CD8-positive, alpha-beta memory T cell (primary cell): ENCODE measurements at places on chromosomes 1 and 21. TPM values are rescaled to one million over a fixed set of nuclear protein-coding genes. Genes with fewer than 3 reads are reported as not detected.

DNA sequence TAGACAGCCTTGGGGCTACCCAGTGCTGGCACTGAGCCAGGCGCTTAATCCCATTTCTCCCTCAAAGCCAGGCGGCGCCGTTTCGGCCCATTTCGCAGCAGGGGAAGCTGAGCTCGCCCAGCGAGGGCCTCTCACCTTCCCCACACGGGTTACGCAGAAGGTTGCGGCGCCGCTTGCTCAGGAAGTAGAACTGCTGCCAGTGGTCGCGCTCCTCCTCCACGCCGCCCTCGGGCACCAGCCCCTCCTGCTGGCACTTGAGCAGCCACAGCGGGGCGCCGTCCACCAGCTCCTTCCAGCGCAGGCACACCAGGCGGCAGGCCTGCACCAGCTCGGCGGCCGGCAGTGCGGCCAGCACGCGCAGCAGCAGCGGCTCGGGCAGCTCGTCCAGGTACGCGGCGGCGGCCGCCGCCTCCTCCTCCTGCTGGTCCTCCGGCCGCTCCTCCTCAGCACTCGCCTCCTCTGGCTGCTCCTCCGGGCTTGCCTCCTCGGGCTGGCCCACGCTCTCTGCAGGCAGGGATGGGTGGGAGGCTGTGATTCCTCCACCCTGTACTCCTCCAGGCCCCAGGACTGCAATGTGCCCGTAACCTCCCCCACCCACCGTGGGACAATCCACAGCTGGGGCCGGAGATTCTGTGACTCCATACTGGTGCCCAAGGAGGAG lies 3.8 kb downstream of the FBXO2 start:
- DNase-seq = peak; percentile 73

GRCh38 chr21:43734928-43735229 lies 15.9 kb downstream of the PDXK start:
- DNase-seq = no peak

- DNase-seq = no peak
These were observed 4.2 kb upstream of the CHD1L start for GRCh38 chr1:147238053-147238902.

DNA sequence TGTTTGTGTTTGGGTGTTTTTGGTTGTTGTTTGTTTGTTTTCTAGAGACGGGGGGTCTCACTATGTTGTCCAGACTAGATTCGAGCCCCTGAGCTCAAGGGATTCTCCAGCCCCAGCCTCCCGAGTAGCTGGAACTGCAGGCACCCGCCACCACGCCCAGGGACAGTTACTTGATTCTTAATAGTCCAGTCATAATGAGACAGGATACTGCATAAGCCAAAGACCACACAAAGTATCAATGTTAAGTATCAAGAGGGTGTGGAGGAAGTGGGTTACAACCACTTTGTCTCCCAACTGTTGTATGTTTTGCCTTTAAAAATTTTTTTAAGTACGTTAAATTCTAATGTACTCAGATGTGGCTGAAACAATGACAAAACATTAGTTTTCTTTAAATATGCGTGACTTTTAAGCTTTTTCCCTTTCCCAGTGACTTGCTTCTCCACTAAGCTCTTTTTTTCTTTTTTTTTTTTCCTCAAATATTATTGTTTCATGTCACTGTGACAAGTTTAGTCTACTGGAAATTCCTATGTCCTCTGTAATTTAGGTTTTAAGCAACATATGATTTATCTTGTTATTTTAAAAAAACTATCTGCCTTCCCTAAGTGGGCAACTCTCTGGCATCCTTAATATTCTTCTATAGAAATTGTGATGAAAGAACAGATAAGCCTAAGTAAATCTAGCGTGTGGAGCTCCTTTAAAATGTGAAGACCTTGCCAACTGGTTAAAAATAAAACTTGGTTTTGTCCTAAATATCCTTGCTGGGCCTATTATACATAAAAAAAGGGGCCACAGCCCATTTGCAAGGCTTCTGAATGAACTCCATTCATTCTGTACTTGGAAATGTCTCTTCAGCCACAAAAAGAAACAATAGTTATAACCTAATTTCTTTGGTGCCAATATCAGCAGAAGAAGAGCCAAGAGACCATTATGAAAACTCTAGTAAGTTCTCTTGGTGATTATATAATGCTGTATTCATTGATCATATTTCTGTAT lies 56.2 kb upstream of the DPH5 start:
- no peak for DNase-seq

- peak; percentile 67 for DNase-seq
These were observed 4.4 kb upstream of the LGR6 start for GRCh38 chr1:202189001-202189790.

GRCh38 chr1:174531751-174532150 lies 84.0 kb downstream of the GPR52 start:
- no peak for DNase-seq

DNA sequence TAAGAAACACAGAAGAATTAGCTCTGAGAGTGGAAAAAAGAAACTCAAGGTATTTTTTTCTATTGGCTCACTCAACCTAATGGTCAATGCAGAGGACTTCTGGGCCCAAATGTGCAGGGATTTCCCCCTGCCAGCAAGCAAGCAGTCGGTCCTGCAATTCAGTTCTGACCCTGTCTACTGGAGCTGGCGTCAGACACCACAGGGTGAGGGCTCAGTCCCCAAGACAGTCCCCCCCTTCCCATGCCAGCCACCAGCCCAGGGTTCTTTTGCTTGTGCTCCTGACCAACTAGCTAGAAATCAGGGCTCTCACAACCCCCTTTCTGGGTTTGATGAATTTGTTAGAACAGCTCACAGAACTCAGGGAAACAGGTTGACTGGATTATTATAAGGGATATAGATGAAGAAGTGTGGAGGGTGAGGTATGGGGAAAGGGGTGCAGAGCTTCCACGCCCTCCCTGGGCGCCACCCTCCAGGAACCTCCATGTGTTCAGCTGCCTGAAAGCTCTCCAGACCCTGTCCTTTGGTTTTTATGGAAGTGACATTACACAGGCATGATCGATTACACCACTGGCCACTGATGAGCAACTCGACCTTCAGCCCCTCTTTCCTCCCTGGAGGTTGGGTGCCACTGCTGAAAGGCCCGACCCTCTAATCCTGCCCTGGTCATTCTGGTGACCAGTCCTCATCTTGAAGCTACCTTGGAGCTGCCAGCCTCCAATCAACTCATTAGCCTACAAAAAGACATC lies 22.5 kb upstream of the PWP2 start:
- no peak for DNase-seq

GRCh38 chr1:31122741-31123140 lies 57.2 kb upstream of the PUM1 start:
- DNase-seq = no peak

AMY1B gene
- total RNA-seq = not detected

TMEM81 gene
- total RNA-seq = 2.9 TPM

C1orf94 gene
- total RNA-seq = not detected
